Right ventricle myocardium inferior (tissue), 1 donor: ENCODE measurements at places on chromosomes 12 and 14. TPM values are rescaled to one million over a fixed set of nuclear protein-coding genes. Genes with fewer than 3 reads are reported as not detected.

Gene VRTN
- total RNA-seq, result not detected

Gene KLRC4
- total RNA-seq, result not detected

Gene PSMA3
- total RNA-seq, result 149 TPM

Gene CCDC38
- total RNA-seq, result not detected

Gene FAM90A1
- total RNA-seq, result 0.46 TPM

Gene CKB
- total RNA-seq, result 577 TPM

Gene KRT82
- total RNA-seq, result not detected

Gene PRH2
- total RNA-seq, result not detected

Gene KANSL2
- total RNA-seq, result 19.7 TPM

Gene FICD
- total RNA-seq, result 2.9 TPM

Gene MUCL1
- total RNA-seq, result not detected

Gene USP44
- total RNA-seq, result 1.0 TPM

Gene KRT2
- not detected for total RNA-seq

Gene SMOC1
- 1.2 TPM for total RNA-seq

Gene PDZRN4
- not detected for total RNA-seq

Gene IL26
- total RNA-seq, result not detected

Gene GALNT9
- total RNA-seq, result not detected

Gene DBX2
- total RNA-seq, result 0.24 TPM

Gene OR4E2
- total RNA-seq, result not detected

Gene FMNL3
- total RNA-seq, result 10.8 TPM

Gene ASB2
- total RNA-seq, result 294 TPM

Gene SLC6A13
- 3.2 TPM for total RNA-seq

Gene CLSTN3
- 5.7 TPM for total RNA-seq

Gene KRT78
- total RNA-seq, result not detected

Gene TIMELESS
- 3.2 TPM for total RNA-seq

Gene PPP4R4
- total RNA-seq, result 0.16 TPM

Gene ARHGEF40
- 25.5 TPM for total RNA-seq

Gene KRT75
- not detected for total RNA-seq

Gene CACNA2D4
- total RNA-seq, result 1.1 TPM

Gene MYRFL
- total RNA-seq, result 0.11 TPM

Gene PITPNM2
- 19.6 TPM for total RNA-seq

Gene ADAM21
- 0.38 TPM for total RNA-seq

Gene UNC79
- total RNA-seq, result 0.19 TPM

Gene MYH6
- 3,910 TPM for total RNA-seq

Gene SOAT2
- not detected for total RNA-seq

Gene TAS2R10
- total RNA-seq, result not detected

Gene FERMT2
- total RNA-seq, result 127 TPM

Gene BBOF1
- 3.0 TPM for total RNA-seq

Gene SCN8A
- 0.24 TPM for total RNA-seq

Gene ZFHX2
- total RNA-seq, result 0.60 TPM

Gene TAPBPL
- 15.7 TPM for total RNA-seq

Gene GPX2
- not detected for total RNA-seq

Gene MYO1H
- 0.16 TPM for total RNA-seq

Gene BEGAIN
- total RNA-seq, result 0.68 TPM

Gene PPFIA2
- total RNA-seq, result 0.35 TPM

Gene CRIP1
- 82.0 TPM for total RNA-seq

Gene FKBP3
- 121 TPM for total RNA-seq

Gene APOLD1
- 19.7 TPM for total RNA-seq

Gene SLC25A47
- total RNA-seq, result not detected

Gene KLRD1
- 2.3 TPM for total RNA-seq

Gene YEATS4
- total RNA-seq, result 11.4 TPM

Gene CD163
- 97.5 TPM for total RNA-seq

Gene RHOJ
- total RNA-seq, result 18.3 TPM

Gene SLCO1A2
- total RNA-seq, result not detected

Gene ASIC1
- 2.2 TPM for total RNA-seq

Gene REM2
- total RNA-seq, result not detected

Gene NFE2
- 1.1 TPM for total RNA-seq
